ENCODE measurements at places on chromosomes 3 and 15.

DNA sequence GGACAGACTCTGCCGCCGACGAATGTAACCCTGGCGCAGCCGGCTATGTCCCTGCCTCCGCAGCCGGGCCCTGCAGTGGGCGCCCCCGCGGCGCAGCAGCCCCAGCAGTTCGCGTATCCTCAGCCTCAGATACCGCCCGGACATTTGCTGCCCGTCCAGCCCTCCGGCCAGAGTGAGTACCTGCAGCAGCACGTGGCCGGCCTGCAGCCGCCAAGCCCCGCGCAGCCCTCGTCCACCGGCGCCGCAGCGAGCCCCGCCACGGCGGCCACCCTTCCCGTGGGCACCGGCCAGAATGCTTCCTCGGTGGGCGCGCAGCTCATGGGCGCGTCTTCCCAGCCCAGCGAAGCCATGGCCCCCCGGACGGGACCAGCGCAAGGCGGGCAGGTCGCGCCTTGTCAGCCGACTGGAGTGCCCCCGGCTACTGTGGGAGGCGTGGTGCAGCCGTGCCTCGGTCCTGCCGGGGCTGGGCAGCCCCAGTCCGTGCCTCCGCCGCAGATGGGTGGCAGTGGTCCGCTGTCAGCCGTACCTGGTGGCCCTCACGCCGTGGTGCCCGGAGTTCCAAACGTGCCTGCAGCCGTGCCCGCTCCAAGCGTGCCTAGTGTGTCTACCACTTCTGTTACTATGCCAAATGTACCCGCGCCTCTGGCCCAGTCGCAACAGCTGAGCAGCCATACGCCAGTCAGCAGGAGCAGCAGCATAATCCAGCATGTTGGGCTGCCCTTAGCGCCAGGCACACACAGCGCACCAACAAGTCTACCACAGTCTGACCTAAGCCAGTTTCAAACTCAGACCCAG lies 2.4 kb downstream of the TSC22D2 start:
- peak; percentile 48 for DNase-seq

- DNase-seq, result no peak
Observed at GRCh38 chr15:28915041-28915810, 29.5 kb downstream of the APBA2 start.

DNA sequence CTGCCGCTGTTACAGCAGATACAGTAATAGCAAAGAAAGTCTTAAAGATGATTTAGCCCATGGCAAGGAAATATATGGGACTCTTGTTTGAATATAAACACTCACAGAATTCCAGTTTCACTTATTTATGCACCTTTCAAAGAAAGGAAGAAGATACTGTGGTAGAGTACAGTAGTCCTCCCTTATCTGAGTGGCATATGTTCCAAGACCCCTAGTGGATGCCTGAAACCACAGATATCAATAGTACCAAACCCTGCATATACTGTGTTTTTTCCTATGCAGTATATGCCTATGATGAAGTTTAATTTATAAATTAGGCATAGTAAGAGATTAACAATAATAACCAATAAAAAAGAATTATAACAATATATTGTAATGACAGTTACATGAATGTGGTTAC lies 8.2 kb downstream of the MAP2K1 start:
- DNase-seq, result no peak

DNA sequence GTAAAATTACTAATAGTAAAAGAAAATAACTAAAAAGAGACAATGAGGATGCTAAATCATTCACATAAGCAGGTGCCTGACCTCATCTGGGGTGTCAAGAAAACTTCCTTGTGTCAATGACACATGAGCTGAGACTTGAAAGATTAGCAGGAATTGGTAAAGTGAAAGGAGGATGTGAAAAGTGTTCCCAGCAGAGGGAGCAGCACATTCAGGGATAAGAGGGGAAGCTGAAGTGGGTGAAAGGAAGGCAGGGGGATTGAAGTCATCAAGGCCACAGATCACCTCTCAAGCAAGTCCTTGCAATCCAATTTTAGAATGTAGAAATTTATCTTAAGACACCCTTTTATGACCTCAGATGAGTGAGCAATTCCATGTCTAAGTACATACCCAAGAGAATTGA lies 60.2 kb upstream of the ACP3 start:
- DNase-seq, result peak; percentile 14

GRCh38 chr3:133374708-133375402 lies 25.0 kb upstream of the BFSP2 start:
- no peak for DNase-seq

DNA sequence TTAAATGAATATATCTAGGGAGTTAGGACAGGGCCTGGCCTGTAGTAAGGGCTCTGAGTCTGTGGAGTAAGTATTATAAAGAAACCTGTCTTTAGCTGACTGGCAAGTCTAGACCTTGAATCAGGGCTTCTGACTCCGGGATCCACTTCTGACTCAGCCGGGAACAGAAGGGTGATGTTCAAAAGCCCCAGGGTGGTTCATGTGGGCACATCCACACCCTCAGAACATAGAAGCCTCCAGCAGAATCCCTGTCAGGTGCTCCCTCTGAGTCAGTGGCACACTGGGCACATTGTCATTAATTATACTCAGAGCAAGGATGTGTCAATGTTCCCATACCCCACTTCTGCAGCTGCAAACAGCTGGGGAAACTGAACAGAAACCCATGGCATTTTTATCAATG lies 26.7 kb upstream of the SNRK start:
- no peak for DNase-seq

- no peak for DNase-seq
Observed at GRCh38 chr3:133289322-133289721, 110.5 kb upstream of the BFSP2 start.

DNA sequence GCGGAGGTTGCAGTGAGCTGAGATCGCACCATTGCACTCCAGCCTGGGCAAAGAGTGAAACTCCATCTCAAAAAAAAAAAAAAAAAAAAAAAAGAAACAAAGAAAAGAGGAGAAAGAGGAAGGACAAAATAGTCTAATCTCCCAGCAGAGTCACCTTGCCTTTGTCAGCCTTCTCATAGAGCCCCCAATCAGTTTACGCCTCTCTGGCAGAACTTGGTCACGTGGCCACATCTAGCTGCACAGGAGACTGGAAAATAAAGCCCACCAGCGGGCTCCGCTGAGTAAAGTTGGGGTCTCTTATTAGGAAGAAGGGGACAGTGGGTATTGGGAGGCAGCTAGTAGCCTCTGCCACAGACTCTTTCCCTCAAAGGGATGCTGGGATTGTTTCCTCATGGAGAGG lies 41.9 kb downstream of the USP13 start:
- DNase-seq, result no peak

- DNase-seq, result no peak
Observed at GRCh38 chr15:70058642-70059360, 38.9 kb downstream of the TLE3 start.

DNA sequence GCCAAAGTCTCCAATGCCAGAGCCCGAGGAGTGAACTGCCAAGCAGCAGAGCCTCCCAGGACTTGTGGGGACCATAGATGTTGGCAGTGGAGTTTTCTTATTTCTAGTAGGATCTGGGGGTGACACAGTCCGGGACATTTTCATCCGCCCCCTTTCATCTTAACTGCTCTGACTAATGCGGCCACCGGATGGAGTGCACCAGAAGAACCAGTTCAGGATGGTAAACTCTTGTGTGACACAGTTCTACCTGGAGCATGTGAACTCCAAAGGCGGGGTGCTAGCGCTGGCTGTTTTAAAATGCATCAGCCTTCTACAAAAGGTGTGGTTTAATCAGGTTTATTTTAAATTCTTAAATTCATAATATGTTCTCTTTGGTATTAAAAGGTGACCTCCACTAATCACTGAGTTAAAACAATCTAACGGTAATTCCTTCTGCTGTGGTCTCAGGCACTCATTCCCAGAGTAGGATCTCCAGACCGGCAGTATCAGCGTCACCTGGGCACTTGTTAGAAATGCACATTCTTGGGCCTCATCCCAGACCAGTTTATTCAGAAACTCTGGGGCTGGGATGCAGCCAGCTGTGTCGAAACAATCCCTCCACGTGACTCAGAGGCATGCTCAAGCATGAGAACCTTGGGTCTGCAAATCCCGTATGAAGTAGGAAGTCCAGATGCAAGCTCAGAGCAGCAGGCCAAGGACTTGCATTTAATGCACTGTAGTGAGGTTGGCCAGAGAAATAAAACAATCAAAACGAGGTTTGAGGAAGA lies 105.5 kb downstream of the GABRB3 start:
- DNase-seq, result no peak

GRCh38 chr15:90866161-90866715 lies 2.1 kb upstream of the FURIN start:
- DNase-seq, result no peak

- no peak for DNase-seq
Observed at GRCh38 chr15:49323207-49323606, 99.8 kb upstream of the FGF7 start.

DNA sequence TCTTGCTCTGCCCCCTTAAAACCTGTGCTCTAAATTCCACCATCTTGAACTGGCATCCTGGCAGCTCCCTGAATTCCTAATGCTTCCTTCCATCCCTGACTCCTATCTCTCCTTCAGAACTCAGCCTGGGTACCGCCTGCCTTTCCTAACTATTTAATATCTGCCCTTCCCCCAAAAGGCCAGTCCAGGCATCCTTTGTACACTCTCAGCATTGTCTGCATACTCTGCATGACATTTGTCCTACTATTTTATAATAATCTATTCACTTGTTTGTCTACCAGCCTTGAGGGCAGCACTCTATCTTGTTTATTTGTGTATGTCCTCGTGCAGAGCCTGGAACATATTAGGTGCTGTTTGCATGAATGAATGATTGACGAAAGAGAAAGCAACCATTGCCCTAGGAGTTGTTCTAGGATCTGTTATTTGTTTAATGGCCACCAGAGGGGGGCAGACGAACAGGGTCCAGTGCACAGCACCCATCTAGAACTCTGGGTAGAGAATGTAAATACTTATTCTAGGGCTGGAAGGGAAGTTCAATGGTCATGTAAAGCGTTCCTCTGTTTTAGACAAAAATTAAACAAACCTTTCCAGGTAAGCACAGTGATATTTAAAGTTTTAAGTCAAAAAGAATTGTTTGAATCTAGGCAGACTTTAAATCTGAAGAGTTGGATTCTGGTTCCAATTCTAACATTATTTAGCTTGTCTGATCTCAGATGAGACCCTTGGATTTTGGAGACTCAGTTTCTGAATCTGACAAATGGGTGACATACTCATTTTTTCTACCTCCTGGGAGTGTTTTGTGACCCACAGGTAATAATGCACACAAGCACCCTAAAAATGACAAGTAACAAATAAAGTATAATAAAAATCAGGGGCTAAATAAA lies 125.8 kb upstream of the GALNT15 start:
- peak; percentile 66 for DNase-seq

GRCh38 chr15:101651554-101652097 lies 555 bp downstream of the TM2D3 start:
- peak; percentile 54 for DNase-seq

DNA sequence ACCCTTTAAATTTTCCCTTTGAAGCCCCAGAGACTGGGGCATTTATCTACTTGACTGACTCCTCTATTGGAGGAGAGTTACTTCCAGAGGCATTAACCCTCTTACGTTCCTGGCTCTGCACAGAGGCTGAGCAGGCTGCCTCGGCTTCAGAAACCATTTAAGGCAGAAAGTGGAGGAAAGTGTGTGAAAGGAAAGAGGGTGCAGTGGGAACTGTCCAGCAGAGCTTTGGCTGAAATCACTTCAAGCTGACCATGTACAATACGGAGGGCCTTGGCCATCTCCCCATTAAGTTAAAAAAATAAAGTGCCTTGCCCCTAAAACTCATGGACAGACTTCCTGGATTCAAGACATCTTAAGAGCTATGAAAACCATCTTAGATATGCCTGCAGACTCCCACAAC lies 238.7 kb downstream of the SV2B start:
- peak; percentile 56 for DNase-seq

GRCh38 chr3:109994853-109995252 lies 657.5 kb upstream of the DPPA4 start:
- no peak for DNase-seq

GRCh38 chr15:36414670-36415069 lies 164.8 kb upstream of the CDIN1 start:
- DNase-seq, result no peak

DNA sequence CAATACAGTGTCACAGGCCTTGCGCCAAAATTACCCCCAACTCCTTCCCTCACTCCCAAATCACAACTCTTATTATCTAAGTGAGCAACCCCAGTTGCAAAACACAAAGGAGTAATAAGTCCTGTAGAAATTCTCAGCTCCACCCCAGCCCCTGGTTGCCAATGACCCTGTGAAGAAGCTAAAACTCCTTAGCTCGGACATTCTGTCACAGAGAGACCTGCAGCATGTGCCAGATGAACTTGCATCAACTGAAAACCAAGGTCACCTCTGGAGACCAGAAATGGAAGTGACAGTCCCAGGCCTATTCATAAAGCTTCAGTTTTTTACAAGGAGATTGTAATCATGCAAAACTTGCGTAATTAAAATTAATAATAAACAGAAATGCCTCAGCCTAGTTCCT lies 55.2 kb downstream of the RBPMS2 start:
- no peak for DNase-seq
